ENCODE measurements at places on chromosomes 16 and 17. TPM values are rescaled to one million over a fixed set of nuclear protein-coding genes. Genes with fewer than 3 reads are reported as not detected.

SEC14L5 gene
- total RNA-seq = 2.8 TPM

KRTAP2-1 gene
- total RNA-seq = not detected

KRTAP2-3 gene
- not detected for total RNA-seq

WNT3 gene
- 2.9 TPM for total RNA-seq

PRCD gene
- 14.3 TPM for total RNA-seq

C16orf96 gene
- total RNA-seq = 0.38 TPM

TPSAB1 gene
- 3.4 TPM for total RNA-seq

OTOP2 gene
- total RNA-seq = not detected

All from camera-type eye (tissue), 1 donor.